ENCODE measurements at places on chromosomes 3 and 15. TPM values are rescaled to one million over a fixed set of nuclear protein-coding genes. Genes with fewer than 3 reads are reported as not detected.
A peak's percentile ranks its signal among the peaks of the same experiment; 100 is the strongest.

- DNase-seq, result no peak
- no peaks in the 10 kb centered on the region for H3K4me1 ChIP-seq
- H3K36me3 ChIP-seq, result no peaks in the 10 kb centered on the region
- H3K27me3 ChIP-seq, result no peaks in the 10 kb centered on the region
Observed at GRCh38 chr3:102443021-102443420, 8.2 kb downstream of the ZPLD1 start.

DNA sequence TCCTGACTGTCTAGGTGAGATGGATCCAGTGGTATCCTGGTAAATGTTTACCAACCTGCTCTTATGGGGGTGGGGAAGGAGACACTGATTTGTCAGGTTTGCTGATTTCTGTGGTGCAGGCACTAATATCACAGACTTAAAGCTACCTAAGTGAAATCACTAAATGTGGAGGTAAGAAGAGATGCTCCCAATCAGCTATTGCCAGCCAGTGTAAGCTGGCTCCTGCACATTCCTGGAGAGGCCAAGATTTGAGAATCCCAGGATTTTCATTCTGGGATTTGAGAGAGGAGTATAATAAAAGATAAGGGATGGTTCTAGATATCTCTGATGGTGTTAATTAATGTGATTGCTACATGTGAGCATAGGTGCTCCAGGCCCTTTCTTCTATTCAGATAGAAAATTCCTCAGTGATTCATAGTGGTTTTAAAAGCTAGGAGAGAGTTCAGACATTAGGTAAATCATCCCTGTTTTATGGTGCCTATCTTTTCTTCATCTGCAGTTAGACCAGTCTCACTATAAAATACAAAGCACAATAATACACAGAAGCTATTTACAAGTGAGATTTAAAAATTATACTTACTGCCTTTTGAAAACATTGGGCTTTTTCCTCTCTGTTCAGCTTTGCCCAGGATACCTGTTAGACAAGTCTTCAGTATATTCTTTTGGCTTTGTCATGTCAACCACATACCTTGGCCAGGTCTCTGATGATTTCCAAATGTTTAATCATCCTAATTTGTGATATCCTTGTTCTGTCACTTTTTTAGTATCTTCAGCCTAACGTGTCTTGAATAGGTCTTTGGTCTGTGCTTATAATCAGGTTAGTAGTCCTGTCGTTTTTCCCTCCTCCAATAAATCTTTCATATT is 90.9 kb downstream of the MBNL1 start:
- no peak for DNase-seq
- no peak overlapping the region for H3K27ac ChIP-seq
- H3K27me3 ChIP-seq, result no peaks in the 10 kb centered on the region
- H3K4me3 ChIP-seq, result no peak overlapping the region
- H3K4me1 ChIP-seq, result peaks cover 2% of the 10 kb centered on the region

DNA sequence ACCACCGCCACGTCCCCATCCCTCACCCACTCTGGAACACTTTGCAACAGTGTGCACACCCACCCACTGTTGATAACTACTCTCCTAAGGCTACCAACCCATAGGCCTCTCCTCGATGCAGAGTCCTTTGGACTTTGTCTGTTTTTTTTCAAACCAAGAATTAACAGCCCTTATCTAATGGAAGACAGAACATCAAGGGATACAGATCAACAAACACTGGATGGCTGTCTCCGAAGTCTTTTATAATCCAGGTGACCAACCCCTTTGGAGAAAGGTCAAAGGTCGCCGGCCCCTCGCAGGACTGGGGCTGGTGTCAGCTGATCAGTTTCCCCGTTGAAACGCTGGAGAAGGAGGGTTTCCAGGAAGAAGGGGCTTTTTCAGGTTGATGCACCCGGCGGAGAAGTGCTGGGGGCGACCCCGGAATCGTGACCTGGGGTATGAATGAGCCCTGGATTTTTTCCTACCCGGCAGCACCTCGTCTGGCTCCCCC is 532 bp downstream of the B4GALT4 start:
- H3K4me1 ChIP-seq, result peaks cover 3% of the 10 kb centered on the region
- peak; percentile 48 for DNase-seq
- peak overlapping the region; percentile 90 for H3K4me3 ChIP-seq
- H3K36me3 ChIP-seq, result no peaks in the 10 kb centered on the region
- H3K27ac ChIP-seq, result peak overlapping the region; percentile 85

- H3K4me3 ChIP-seq, result no peak overlapping the region
- H3K36me3 ChIP-seq, result no peaks in the 10 kb centered on the region
Observed at GRCh38 chr3:42216931-42217333, 49.1 kb downstream of the CCK start.

GRCh38 chr3:90128391-90128790 is 1021.0 kb downstream of the EPHA3 start:
- no peak for DNase-seq
- no peak overlapping the region for H3K4me3 ChIP-seq
- H3K4me1 ChIP-seq, result no peaks in the 10 kb centered on the region
- H3K27ac ChIP-seq, result no peak overlapping the region
- no peaks in the 10 kb centered on the region for H3K36me3 ChIP-seq

- no peak for DNase-seq
- no peaks in the 10 kb centered on the region for H3K4me1 ChIP-seq
- no peak overlapping the region for H3K4me3 ChIP-seq
- no peaks in the 10 kb centered on the region for H3K36me3 ChIP-seq
Observed at GRCh38 chr3:155230382-155230781, 63.1 kb downstream of the STRIT1 start.

GRCh38 chr15:71801935-71802655 is 8.3 kb upstream of the NR2E3 start:
- no peaks in the 10 kb centered on the region for H3K36me3 ChIP-seq
- no peaks in the 10 kb centered on the region for H3K4me1 ChIP-seq
- no peak overlapping the region for H3K27ac ChIP-seq
- H3K4me3 ChIP-seq, result no peak overlapping the region

- H3K27ac ChIP-seq, result no peak overlapping the region
- no peaks in the 10 kb centered on the region for H3K36me3 ChIP-seq
- DNase-seq, result no peak
- peaks cover 1% of the 10 kb centered on the region for H3K4me1 ChIP-seq
Observed at GRCh38 chr3:62502315-62503300, 129.3 kb upstream of the FEZF2 start.

- DNase-seq, result peak; percentile 84
- H3K36me3 ChIP-seq, result no peaks in the 10 kb centered on the region
- H3K27me3 ChIP-seq, result no peaks in the 10 kb centered on the region
- no peak overlapping the region for H3K4me3 ChIP-seq
Observed at GRCh38 chr3:138381950-138382715, 33.8 kb downstream of the MRAS start.

- no peak overlapping the region for H3K4me3 ChIP-seq
- no peak overlapping the region for H3K27ac ChIP-seq
Observed at GRCh38 chr3:101695779-101696372, 9.4 kb upstream of the RPL24 start.

DNA sequence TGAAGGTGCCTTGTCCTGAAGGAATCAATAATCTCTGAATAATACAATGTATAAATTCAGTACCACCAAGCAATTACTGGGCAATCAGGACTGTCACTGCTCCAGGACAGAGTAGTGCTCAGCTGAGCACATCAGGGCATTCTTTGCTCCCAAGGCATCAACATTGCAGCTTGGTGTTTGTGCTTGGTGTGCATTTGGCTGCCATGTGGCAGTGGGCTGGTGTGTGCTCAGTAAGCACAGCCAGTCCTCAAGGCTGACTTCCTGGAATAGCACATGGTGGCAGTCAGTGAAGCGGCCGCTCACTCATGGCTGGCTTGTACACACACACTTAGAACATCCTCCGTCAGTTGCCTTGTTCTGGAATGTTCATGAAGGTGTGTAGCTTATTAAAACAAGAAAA is 217.0 kb downstream of the EPHB1 start:
- no peaks in the 10 kb centered on the region for H3K27me3 ChIP-seq
- no peaks in the 10 kb centered on the region for H3K36me3 ChIP-seq
- no peak for DNase-seq
- H3K27ac ChIP-seq, result no peak overlapping the region
- no peaks in the 10 kb centered on the region for H3K4me1 ChIP-seq

DNA sequence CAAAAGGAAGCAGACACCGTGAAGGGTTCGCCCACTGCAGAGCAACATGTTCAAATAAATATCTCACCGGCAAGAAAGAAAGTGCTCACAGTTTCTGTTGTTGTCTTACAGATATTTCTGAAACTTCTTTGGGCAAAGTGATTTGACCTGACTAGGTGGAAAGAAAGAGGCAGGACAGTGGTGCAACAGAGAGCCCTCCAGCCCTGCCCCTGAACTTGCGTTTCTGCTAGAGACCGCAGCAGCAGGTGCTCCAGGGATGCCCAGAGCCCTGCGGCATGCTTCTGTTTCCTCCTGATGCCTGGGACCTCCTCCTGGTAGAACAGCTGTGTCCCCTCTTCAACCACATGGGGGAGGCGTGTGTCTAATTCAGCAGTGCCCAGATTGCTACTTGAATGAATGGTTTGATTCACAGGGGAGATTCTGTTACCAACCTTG is 123.4 kb downstream of the ATP10A start:
- no peak for DNase-seq
- no peak overlapping the region for H3K4me3 ChIP-seq
- H3K27ac ChIP-seq, result no peak overlapping the region

- no peaks in the 10 kb centered on the region for H3K27me3 ChIP-seq
- peak; percentile 86 for DNase-seq
- H3K4me1 ChIP-seq, result peaks cover 4% of the 10 kb centered on the region
- H3K27ac ChIP-seq, result peak overlapping the region; percentile 81
- H3K36me3 ChIP-seq, result no peaks in the 10 kb centered on the region
Observed at GRCh38 chr3:49133226-49133951, 539 bp upstream of the LAMB2 start.

GRCh38 chr3:97713634-97714033 is 50.9 kb upstream of the ARL6 start:
- DNase-seq, result no peak
- H3K4me3 ChIP-seq, result no peak overlapping the region
- no peak overlapping the region for H3K27ac ChIP-seq

GRCh38 chr3:72560846-72561675 is 287.2 kb downstream of the SHQ1 start:
- H3K27me3 ChIP-seq, result no peaks in the 10 kb centered on the region
- H3K4me1 ChIP-seq, result no peaks in the 10 kb centered on the region
- no peaks in the 10 kb centered on the region for H3K36me3 ChIP-seq
- DNase-seq, result no peak
- H3K4me3 ChIP-seq, result no peak overlapping the region

DNA sequence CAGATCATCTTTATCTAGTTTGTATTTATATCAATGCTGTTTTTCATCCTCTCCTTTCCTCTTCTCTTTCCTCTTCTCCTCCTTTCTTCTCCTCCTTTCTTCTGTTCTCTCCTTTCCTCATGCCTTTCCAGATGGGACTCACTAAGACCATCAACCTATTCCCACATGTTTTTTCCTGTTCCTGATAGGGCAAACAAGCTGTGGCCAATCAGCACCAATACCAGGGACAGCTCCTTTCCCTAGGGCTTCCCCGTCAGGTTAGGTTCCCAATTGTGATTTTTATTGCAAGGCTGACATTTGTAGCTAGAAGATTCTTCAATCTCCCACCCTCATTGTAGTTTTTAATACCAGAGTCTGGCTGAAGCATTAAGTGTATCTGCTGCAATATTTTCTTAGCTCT is 76.3 kb upstream of the COL8A1 start:
- no peaks in the 10 kb centered on the region for H3K36me3 ChIP-seq
- H3K4me1 ChIP-seq, result no peaks in the 10 kb centered on the region
- H3K27ac ChIP-seq, result no peak overlapping the region
- DNase-seq, result no peak
- no peak overlapping the region for H3K4me3 ChIP-seq
- H3K27me3 ChIP-seq, result no peaks in the 10 kb centered on the region

Gene HPS3
- polyA plus RNA-seq, result 16.7 TPM

Gene STARD9
- 13.8 TPM for polyA plus RNA-seq

Gene SLITRK3
- 0.05 TPM for polyA plus RNA-seq

Gene GABRB3
- polyA plus RNA-seq, result 2.3 TPM

Gene GNB5
- 50.1 TPM for polyA plus RNA-seq

Gene GPX1
- polyA plus RNA-seq, result 28.1 TPM

Gene ZMYND10
- 0.81 TPM for polyA plus RNA-seq

Gene TERC
- polyA plus RNA-seq, result not detected

Gene WNT5A
- 10.1 TPM for polyA plus RNA-seq

Gene GPR156
- 1.2 TPM for polyA plus RNA-seq

All from ovary (tissue), 10 donors.